Motor neuron (in vitro differentiated cells): ENCODE measurements at places on chromosomes 3 and 15. TPM values are rescaled to one million over a fixed set of nuclear protein-coding genes. Genes with fewer than 3 reads are reported as not detected.

CORO2B gene
- 3.0 and 7.4 TPM in 2 replicates for total RNA-seq

- peak; percentile 20 for ATAC-seq
Measured at GRCh38 chr15:79451361-79451999, 19.3 kb downstream of the MINAR1 start.

DNA sequence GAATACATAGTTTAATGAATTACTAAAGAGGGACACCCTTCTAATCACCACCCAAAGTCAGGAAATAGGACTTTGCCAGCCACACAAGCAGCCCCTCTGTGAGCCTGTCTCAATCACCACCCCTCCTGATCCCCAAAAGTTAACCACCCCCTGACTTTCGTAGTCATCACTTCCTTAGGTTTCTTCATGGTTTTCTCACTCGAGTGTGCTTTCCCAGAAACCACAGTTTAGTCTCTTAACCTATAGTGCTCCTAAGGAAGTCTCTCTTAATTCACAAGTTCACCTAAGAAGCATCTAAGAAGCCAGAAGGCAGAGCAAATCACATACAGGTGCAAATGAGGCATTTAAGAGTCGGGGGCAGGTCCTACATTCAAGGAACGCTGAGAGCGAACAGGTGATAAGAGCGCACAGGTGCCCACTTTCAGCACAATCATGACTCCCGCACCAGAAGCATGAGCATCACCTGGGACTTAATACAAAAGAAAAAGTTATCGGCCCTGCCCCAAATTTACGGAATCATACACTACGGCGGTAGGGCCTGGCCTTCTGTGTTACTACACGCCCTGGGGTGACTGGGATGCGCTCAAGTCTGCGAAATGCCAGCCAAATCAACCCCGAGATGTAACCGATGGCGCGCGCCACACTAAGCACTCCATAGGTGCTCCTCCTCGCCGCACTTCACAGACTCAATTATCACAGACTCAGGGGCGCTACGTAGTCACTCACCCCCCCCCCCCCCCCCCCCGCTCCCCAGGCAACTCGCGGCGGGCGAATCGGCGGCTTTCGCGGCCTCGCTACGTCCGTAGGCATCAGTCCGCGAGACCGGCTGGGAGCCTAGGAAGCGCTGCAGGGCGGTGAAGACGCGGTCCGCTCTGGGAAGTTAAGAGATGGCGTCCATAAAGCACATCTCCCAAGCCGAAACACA is 815 bp downstream of the ULK4 start:
- peak; percentile 48 for ATAC-seq

- ATAC-seq: peak; percentile 86
Measured at GRCh38 chr3:54188176-54188791, 65.9 kb downstream of the CACNA2D3 start.

DNA sequence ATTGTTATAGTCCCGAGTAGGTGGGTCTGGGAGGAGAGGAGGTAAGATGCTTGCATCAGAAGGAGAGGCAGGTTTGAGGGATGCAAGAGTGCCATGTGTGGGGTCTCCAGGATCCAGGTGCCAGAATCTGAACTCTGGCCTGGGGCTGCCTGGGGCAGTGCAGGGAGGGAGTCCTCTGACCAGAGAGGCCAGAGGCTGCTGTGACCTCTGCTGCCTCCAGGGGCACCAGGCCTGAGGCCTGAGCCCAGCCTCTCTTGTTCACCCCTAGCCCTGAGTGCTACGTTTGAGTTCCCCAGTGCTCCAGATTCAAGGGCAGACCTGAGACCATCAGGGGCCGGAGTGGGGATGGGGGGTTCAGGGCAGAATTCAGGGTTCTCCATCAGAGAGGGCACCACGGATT is 7.4 kb downstream of the SLC38A3 start:
- no peak for ATAC-seq

- no peak for ATAC-seq
Measured at GRCh38 chr3:67294341-67294740, 296.2 kb downstream of the KBTBD8 start.

DNA sequence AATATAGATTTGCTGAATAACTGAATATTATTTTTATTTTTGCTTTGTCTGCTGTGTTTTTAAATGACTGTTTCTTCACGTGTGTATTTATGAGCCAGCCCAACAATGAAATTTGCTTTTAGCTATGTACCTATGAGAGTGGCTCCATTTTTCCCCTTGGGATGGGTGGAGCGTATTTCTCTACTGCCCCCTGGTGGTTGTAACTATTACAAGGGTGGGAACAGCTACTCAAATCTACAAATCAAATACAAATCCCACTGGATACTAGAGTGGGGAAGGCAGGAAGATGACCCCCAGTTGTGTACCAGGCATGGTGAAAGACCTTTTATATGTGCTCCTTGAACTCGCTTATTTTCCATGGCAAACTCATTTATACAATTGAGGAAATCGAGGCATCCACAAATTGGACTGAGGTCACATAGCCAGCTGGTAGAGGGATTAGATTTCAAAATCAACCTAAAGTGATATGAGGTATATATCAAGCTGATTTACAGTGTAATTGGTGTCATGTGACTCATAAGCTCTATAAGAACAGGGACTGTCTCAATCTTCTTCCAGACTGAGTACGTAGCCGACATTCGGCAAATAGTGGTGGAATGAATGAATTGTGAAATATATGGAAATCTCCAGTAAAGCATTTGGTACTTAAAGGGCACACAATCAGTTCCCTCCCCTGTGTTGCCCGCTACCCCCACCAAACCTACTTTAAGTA is 69.5 kb upstream of the VEPH1 start:
- no peak for ATAC-seq

DNA sequence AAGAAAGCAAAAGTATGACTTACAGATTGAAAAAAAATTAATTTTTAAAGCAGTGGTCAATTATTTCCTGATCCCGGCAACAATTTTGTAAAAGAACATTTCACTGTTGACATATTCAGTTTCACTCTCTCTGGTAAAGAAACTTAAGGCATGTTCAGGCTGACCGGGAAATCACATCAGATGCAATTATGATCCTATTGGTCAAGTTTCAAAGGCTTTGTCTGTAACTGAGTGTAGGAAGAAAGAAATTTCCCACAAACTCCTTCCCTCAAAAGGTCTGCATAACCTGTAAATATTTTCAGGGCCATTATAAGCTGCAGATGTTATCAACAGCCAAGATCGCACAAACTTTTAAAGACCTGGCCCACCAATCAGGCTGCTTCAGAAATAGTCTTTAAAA is 205.4 kb upstream of the IGF1R start:
- ATAC-seq: no peak
